ENCODE measurements at places on chromosomes 1 and 21.

- no peak for DNase-seq
These were observed 175.0 kb downstream of the CTH start for GRCh38 chr1:70586046-70586445.

DNA sequence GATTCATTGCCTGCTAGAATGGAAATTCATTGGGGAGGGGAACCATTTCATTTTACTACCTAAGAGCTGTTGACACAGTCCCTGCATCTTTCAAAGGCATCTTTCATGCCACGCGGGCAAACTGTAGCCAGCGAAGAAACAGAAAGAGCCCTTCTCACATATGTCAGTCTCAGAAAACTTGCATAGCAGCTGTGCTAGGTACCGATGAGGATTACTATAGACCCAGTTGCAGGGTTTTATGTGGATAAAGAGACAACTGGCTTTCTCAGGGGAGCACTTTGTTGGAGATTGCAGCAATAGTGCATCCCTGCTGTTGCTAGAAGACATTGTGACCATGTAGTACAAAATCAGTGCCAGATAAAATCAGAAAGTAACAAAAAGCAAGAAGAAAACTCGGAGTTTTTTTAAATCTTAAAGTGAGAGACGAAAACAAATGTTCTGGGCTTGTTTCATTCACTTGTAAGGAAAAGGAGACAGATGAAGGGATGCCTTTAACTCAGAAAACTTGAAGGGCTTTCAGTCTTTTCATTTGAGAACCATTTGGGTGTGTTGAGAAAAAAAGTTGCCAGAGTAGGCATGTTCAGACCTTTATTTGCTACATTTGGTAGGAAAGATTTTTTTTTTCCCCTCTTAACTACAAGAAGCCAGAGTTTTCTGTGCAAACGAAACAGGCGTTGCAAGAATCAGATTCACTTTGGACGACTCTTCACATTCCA lies 804.1 kb downstream of the USP25 start:
- DNase-seq, result no peak

GRCh38 chr21:44013380-44014088 lies 1.4 kb downstream of the TRAPPC10 start:
- no peak for DNase-seq

- no peak for DNase-seq
These were observed 11.2 kb upstream of the DPH2 start for GRCh38 chr1:43958351-43959255.

- no peak for DNase-seq
These were observed 6.9 kb downstream of the EPS15 start for GRCh38 chr1:51512120-51512519.

DNA sequence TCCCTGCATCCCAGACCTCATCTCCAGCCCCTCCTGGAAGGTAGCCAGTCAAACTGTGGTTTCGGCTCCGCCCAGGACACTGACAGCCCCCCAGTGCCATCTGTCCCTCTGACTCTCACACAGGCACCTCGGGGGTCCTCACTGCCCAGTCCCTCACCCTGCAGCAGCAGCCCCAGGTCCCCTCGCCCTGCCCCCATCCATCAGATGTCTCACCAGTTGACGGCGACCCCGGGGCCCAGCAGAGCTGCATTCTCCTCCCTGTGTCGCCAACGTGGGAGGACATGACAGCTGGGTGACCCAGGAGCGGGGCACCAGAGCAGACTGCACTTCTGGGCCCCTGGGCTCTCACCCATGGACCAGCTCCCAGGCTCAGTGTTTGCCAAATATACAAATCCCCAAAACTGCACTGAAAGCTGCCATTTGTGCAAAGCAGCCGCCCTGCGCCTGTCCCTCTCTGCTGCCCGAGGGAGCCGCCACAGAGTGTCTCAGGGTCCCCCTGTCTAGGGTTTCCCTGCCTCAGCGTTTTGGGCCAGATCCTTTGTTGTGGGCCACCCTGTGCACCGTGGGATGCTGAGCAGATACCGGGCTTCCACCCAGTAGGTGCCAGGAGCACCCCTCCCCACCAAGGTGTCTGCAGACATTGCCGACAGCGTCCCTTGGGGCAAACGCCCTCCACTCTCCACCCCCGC lies 48.2 kb downstream of the PRDM15 start:
- DNase-seq, result no peak

DNA sequence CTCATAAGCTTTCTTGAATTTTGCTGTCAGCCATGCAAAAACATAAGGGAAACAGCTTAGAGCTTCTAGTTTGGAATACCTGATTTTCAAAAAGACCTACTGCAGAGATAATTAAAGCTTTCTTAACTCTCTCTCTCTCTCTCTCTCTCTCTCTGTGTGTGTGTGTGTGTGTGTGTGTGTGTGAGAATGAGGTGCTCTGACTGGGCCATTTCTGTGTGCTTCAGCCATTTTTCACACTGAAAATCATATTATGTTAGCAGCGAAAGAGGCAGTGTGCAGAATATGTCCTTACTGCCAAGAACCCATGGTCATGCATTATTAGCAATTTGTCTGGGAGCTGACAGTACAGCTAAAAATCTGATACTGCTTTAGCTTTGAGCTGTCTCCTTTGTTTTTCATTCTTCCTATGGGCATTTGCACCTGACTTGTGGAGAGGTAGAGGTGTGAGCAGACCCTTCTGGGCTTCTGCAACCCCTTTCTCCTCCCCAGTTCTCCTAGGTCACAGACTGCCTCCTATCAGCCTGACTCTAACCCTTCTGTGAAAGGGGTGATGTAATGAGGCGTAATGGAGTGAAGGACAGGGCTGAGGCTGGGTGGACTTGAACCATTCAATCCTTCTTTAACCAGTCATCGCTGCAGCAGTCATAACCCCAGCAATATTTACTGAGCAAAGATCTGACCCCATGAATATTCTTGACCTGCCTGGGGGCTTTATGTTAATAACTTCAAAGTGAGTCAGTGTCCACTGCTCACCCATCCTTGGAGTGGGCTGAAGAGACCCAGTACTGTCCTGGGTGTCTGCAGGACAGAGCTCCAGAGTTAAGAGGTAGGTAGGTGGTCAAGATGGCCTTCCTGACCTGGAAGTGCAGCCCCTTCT lies 61.2 kb downstream of the SYT6 start:
- no peak for DNase-seq

DNA sequence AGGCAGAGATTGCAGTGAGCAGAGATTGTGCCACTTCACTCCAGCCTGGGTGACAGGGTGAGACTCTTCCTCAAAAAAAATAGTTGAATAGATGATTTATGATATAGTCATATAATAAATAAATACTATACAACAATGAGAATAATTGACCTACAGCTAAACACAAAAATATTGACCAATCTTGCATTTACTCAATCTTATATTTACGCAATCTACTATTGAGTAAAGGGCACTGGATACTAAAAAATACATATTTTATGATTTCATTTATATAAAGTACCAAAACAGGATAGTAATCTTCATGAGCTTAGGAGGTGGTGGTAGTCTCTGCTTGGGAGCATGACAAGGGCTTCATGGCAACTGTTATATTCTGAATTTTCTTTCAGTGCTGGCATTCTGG lies 19.1 kb upstream of the GBP3 start:
- no peak for DNase-seq

- no peak for DNase-seq
These were observed 85.7 kb downstream of the DYRK1A start for GRCh38 chr21:37452227-37452626.

- DNase-seq, result no peak
These were observed 51.3 kb upstream of the TSPAN2 start for GRCh38 chr1:115140442-115141144.

DNA sequence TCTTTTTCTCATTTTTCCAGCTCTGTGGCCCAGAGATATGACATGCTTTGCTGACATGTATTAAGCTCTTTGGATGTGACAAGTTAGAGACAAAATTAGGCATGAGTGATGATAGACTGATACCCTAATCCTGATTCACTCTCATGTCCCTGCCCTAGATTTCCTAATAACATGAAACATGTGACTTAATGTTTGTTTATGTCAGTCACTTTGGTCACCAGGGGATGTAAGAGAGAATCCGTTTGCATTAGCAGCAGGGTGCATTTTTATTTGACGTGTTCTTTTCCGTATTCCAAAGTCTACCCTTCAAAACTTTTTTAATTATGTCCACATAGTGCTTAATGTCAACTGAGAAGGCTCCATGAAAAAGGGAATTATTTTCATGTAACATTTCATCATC lies 192.4 kb downstream of the HMCN1 start:
- no peak for DNase-seq

DNA sequence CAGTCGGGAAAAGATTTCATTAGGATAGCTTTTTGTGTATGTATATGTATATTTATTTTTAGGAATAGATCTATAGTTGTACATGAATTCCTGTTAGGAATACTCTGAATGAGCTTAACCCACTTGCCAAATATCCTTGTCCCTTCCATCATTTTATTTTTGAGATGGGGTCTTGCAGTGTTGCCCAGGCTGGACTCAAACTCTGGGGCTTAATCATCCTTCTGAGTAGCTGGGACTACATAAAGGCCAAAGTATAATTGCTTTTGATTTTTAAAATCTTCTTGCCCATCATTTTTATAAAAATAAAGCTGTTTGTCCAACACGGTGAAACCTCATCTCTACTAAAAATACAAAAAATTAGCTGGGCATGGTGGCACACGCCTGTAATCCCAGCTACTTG lies 20.2 kb upstream of the PLEKHM2 start:
- DNase-seq, result no peak

GRCh38 chr1:17984583-17984982 lies 123.0 kb upstream of the IGSF21 start:
- peak; percentile 39 for DNase-seq

DNA sequence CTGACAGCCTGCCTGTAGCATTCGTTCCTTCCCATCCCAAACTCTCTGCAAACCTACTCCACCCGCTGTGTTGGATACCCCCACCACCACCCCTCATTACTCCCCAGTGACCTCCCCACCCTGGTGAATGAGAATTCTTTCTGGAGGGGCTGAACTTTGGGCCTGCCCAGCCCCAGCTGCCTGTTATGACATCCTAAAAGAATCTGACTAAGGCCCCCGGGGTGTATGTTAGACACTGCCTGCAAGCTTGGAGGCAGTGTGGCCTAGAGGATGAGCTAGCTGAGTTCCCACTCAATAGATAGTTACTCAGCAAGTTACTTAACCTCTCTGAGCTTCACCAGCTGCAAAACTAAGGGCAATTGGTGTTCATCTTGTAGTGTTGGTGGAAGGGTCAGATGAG lies 110.2 kb upstream of the FGGY start:
- DNase-seq, result no peak

Measured in NCI-H1694 (cell line).